ENCODE measurements at places on chromosomes 11 and 22. TPM values are rescaled to one million over a fixed set of nuclear protein-coding genes. Genes with fewer than 3 reads are reported as not detected.

Gene DBX1
- total RNA-seq, result not detected

Gene GLYAT
- total RNA-seq, result not detected

Gene MYOD1
- total RNA-seq, result not detected

Gene OR6T1
- not detected for total RNA-seq

Gene GPR83
- total RNA-seq, result under 0.01 TPM

Gene POU2AF1
- not detected for total RNA-seq

Gene UBASH3B
- total RNA-seq, result 1.1 TPM

Gene PCNX3
- total RNA-seq, result 10.0 TPM

Gene PAX6
- 0.13 TPM for total RNA-seq

Gene DEFB131B
- not detected for total RNA-seq

Gene APOL3
- 194 TPM for total RNA-seq

Gene CDKN1C
- total RNA-seq, result 16.0 TPM

Gene FXYD6
- under 0.01 TPM for total RNA-seq

Gene FIBIN
- total RNA-seq, result 0.16 TPM
